ENCODE measurements at places on chromosomes 12 and 14.

DNA sequence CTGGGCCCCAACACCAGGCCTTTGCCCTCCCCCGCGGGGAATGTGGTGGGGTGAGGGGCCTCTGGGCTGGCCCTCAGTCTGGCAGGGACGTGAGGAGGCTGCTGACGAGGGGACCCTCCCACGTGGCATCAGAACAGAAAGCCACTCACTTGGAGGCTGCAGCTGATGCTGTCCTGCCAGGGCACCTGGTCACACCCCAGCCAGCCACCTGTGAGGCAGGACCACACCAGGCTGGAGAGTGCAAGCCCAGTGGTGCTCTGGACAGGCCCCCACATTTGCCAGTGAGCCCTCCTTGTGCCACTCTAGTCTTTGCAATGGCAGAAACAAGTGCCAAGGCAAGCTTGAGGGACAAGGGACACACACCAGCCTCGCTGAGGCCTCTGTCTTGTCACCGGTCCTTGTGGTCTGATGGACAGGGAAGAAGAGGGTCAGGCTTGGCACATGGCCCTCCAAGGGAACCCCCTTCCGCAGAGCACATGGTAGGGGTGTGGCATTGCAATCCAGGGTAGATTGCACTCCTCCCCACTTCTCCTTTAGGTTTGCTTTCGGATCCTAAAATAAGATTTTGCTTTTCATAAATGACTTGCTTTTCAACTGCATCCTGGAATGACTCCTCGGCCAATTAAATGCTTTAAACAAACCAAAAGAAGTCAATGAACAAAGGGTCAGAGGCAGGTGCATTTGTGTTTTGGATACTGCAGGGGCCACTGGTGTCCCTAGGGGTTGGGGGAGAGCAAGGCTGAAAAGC is 53.7 kb downstream of the CCDC88C start:
- DNase-seq = no peak

DNA sequence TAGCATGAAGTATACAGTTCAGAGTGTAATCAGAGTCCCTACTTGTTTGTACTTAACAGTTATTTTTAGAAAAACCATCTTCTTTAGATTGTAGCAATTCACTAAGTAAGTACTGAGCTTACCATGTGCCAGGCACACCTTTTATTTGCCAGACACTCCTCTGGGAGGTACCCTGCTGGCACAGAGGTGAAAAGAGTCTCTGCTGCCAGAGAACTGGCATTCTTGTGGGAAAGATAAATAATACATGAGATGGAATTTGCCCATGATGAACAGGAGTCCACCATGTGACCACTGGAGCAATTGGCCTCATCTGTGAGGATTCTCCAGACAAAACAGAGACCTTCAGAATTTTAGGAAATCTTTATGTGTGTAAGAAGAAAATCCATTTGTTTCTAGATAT is 199.3 kb upstream of the SLC16A7 start:
- no peak for DNase-seq

GRCh38 chr12:10191865-10192264 is 13.0 kb downstream of the TMEM52B start:
- DNase-seq = peak; percentile 93

DNA sequence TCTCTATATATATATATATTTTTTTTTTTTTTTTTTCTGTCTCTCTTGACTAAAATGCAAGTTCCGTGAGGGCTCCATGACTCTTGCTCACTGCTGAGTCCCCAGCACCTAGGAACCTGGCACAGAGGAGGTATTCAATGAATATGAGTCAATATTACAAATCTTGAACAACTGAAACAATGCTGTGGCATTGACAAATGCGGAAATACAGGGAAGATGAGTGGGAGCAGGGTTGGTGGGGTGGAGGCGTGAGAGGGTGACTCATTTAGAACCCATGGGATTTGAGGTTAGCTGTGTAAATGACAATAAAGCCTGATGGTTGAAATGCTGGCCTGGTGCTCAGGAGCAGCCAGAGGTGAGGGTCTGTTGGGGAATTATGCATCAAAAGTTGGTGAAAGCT is 121.7 kb upstream of the FUT8 start:
- peak; percentile 95 for DNase-seq

DNA sequence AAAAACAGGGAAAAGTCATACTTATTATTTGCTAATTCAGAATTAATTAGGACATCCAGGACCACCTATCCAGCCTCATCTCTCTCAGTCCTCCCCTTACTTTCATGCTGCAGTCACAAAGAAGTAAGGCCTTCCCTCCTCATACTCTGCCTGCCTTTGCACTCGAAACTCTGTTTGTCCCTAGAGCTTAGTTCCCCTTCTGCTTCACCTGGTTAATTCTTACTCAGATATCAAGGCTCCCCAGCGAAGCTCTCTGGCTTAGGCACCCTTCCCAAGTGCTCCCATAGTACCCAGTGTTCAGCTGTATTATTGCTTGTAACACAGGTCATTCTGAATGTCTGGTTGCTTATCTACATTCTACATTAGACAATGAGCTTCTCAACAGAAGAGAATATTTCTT is 81.3 kb downstream of the ERGIC2 start:
- DNase-seq = no peak

DNA sequence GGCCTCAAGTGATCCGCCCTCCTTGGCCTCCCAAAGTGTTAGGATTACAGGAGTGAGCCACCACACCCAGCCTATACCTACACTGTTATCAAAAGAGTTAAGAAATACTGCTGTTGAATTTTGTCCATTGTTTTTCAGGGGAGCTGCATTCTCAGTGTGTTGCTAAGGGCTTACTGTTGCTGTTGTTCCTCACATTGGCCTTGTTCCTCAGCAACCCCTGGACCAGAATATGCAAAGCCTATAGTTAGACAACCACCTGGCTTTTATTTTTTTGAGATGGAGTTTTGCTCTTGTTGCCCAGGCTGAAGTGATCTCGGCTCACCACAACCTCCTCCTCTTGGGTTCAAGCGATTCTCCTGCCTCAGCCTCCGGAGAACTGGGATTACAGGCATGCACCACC is 4.7 kb upstream of the ATP6V0A2 start:
- DNase-seq = no peak

DNA sequence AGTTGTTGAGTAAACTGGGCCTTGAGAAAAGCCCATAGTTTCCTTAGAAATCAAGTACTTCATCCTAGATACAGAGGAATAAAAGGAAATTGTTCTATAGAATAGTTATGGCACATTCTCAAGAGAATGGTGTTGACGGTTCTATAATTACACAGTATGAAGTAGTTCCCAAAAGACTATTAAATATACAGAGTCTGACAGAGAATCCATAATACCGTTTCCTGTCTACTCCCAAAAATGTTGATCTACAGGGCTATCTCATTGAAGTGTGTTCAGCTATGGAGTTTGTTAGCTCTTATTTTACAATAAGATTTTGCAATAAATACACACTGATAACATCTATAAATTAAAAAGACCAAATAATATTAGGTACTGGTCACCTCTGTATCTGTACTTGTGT is 799.7 kb downstream of the RPS29 start:
- DNase-seq = no peak

- peak; percentile 51 for DNase-seq
Measured at GRCh38 chr14:64117671-64118402, 176.3 kb downstream of the ESR2 start.

DNA sequence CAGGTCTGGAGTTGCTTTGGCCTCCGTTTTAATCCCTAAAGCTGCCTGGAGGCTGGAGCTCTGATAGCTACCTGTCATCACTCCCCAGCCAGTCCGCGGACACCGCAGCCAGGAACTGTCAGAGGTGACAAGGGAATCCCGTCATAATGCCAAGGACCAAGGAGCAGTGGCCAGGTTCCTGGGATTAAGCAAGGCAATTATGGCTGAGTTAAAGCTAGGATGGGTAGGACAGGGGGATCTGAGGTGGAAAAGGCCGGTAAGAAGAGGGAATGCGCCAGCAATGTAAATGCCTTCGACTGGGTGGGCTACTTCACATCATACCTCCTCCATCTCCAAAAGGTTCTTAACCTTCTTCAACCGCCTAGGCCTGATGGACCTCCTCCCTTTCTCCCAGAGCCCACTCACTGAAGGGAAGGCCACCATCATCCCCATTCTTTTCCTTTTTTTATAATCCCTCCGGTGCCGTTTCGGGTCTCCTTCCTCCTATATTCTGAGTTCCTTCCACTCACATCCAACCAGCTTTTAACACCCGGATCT is 1.9 kb downstream of the PPP1R3E start:
- DNase-seq = peak; percentile 64

- peak; percentile 44 for DNase-seq
Measured at GRCh38 chr14:90291699-90292098, 35.3 kb downstream of the PSMC1 start.

DNA sequence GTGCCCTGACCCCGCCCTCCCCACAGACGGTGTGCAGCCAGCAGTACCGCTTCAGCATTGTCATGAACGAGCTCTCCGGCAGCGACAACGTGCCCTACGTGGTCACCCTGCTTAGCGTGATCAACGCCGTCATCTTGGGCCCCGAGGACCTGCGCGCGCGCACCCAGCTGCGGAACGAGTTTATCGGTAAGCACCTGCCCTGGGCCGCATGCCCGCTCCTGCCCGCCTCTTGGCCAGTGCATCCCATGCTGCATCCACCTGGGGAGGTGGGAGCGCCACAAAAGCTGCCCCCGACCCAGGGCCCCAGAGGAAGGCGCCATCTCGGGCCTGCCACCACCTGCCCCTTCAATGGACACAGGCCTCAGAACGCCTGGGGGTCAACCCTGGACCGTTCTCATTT is 13.9 kb downstream of the INF2 start:
- no peak for DNase-seq

DNA sequence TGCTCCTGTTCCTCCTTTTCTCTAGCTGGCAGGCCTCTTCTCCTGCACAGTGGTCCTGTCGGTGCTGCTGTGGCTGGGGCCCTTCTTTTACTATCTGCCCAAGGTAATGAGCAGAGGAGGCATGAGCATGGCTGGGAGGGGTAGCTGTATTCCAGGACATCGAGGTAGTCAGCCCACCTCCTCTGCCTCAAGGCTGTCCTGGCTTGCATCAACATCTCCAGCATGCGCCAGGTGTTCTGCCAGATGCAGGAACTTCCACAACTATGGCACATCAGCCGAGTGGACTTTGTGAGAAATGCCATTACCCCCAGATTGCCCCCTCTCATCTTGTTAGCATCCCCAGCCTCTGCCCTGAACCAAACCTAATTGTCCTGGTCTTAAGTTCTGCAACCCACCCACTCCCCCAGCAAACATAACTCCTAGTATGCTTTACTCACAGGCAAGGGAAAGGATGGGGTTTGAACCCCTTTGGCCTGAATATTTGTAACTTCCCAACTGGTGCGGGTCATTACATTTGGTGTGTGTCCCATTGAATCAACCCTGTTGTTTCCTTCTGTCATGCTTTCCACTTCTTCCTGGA is 9.1 kb downstream of the B4GALNT1 start:
- no peak for DNase-seq

- no peak for DNase-seq
Measured at GRCh38 chr14:60277605-60278190, 28.7 kb downstream of the PPM1A start.

- DNase-seq = no peak
Measured at GRCh38 chr14:94569381-94570001, 8.2 kb downstream of the SERPINA4 start.

DNA sequence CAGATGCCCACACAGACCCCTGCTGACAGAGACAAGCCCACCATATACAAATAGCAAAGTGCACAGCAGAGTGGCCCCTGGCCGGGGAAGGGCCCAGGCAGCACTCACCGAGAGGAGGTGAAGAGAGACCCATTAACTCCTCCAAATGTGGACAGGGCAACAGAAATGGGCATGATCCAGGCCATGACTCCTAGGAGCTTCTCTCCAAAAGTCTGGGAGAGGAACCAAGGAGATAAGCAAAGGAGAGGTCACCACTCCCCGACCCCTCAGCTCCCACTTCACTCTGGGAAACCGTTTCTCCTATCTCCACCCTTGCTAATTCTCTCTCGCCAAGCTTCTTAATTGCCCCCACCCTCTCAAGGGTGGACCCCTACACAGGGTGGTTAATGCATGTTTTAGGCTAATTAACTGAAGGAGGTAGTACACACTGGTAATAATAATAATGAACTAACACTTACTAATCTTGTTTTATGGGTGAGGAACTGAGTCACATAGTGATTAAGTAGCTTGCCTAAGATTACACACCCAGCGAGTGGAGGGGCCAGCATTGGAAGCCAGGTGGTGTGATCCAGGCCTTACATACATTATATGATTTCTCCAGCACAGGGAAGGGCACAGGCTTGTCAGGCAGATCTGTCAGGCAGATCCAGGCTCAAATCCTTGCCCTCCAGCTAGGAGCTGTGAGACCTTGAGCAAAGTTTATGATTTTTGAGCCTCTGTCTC is 18.9 kb upstream of the CEBPE start:
- peak; percentile 64 for DNase-seq

- DNase-seq = peak; percentile 72
Measured at GRCh38 chr14:104876251-104876699, 11.2 kb downstream of the CEP170B start.

- DNase-seq = no peak
Measured at GRCh38 chr14:74591899-74592298, 20.1 kb downstream of the LTBP2 start.

GRCh38 chr12:122825773-122826724 is 9.2 kb upstream of the HIP1R start:
- DNase-seq = peak; percentile 32

DNA sequence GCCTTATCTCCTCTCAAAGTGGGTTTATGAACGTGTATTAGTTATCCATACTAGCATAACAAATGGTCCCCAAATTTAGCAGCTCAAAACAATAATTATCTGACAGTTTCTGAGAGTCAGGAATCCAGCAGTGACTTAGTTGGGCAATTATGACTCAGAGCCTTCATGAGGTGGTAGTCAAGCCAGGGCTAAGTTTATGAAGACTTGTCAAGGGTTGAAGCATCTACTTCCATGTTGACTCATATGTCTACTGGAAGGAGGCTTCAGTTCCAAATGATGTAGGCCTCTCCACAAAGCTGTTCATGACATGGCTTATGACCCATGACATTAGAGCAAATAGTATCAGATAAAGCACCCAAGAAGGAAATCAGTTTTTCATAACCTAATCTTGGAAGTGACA is 73.2 kb downstream of the IPO8 start:
- DNase-seq = peak; percentile 82

- no peak for DNase-seq
Measured at GRCh38 chr12:87096082-87096585, 839.9 kb upstream of the MGAT4C start.

DNA sequence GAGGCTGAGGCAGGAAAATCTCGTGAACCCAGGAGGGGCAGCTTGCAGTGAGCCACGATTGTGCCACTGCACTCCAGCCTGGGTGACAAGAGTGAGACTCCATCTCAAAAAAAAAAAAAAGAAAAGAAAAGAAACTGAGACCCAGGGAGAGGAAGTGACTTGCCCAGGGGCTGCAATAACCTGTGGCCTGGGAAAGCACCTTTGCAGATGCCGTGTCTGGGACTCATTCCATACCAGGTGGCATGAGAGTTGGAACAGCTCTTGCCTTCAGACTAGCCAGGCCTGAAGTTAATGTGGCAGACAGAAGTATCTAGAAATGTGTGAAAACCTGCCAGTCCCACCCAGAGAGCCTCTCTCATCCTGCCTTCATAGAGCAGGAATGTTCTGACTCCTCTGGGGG is 65.4 kb downstream of the PHETA1 start:
- no peak for DNase-seq

Measured in GM23248 (cell line).